ENCODE measurements at places on chromosomes 2 and 18.

GRCh38 chr2:70083344-70084156, 3.7 kb upstream of the PCBP1 start:
- DNase-seq, result no peak

- no peak for DNase-seq
Observed at GRCh38 chr2:161163440-161163839, 3.2 kb downstream of the TANK start.

DNA sequence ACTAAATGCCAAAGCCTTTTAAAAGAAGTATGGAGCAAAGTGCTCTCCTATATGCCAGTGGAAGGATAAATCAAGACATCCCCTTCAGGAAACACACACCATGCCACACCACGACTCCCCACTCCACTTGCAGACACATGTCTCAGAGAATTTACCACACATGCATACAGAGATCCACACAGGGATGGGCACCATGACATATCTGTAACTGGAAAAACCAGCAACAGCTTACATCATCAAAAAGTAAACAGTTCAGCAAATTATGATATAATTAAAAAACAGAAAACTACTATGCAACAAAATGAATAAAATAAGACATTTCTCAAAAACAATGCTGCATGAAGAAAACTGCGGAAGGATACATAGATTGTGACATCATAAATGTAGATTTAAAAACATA, 29.6 kb downstream of the RBMS1 start:
- no peak for DNase-seq

GRCh38 chr2:42233976-42234441, 64.9 kb downstream of the EML4 start:
- peak; percentile 22 for DNase-seq

GRCh38 chr18:56980151-56980550, 166.7 kb upstream of the BOD1L2 start:
- DNase-seq, result no peak

DNA sequence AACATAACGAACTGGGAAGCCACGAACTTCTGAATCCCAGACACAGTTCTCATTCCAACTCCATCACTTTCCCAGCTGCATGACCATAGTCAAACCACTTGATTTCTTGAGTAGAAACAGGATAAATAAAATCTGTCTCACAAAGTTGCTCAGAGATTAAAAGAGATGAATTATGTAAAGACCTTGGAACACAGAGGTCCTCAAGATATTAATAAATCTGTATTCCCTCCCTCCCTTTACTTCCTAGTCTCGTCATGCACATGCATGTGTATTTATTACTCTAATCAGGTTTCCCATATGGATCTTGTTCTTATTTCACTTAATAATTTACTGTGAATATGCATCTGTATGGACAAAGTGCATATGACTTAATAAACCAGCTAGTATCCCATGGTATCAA, 21.1 kb upstream of the CSRNP3 start:
- no peak for DNase-seq

GRCh38 chr18:11146238-11146946, 3.0 kb downstream of the PIEZO2 start:
- no peak for DNase-seq

- DNase-seq, result no peak
Observed at GRCh38 chr18:13379930-13380690, 161.6 kb downstream of the LDLRAD4 start.

- peak; percentile 52 for DNase-seq
Observed at GRCh38 chr2:238513346-238513745, 86.6 kb downstream of the ASB1 start.

- no peak for DNase-seq
Observed at GRCh38 chr18:11004294-11004693, 145.1 kb downstream of the PIEZO2 start.

GRCh38 chr2:59892398-59892797, 661.1 kb downstream of the BCL11A start:
- DNase-seq, result no peak

DNA sequence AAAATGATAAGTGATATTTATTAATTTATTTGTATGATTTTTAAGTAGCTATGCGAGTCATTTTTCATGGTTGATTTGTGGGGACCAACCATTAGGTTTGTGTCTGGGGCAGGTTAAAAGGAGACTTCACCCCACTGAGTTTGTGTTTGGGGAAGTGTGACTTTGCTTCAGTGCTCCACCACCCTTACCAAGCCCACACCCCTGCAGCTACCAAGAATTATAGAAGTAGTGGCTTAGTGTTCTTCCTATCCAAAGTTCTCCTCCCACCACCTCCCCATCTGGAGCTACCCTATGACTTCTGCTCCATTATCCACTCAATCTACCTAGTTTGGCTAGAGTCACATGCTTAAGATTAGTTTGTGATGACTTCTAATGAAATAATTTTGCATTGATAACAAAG, 182.1 kb upstream of the ZEB2 start:
- no peak for DNase-seq

DNA sequence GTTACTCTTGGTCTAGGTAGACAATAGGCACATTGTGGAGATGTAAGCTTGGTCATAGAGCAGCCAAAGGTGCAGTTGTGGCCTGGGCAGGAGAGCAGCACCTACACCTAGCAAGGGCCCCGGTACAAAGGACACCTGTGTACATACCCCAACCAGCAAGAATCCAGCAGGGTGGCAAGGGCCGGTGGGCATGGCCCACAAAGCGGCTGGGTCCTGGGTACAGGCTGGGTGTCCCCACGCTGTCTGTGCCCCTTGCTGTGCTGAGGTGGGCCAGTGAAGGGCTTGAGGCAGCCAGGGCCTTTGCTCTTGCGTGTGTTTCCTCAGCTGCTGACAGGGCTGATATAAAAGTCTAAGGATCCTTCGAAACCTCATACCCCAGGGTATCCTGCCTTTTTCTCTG, 501.8 kb downstream of the EIPR1 start:
- no peak for DNase-seq

DNA sequence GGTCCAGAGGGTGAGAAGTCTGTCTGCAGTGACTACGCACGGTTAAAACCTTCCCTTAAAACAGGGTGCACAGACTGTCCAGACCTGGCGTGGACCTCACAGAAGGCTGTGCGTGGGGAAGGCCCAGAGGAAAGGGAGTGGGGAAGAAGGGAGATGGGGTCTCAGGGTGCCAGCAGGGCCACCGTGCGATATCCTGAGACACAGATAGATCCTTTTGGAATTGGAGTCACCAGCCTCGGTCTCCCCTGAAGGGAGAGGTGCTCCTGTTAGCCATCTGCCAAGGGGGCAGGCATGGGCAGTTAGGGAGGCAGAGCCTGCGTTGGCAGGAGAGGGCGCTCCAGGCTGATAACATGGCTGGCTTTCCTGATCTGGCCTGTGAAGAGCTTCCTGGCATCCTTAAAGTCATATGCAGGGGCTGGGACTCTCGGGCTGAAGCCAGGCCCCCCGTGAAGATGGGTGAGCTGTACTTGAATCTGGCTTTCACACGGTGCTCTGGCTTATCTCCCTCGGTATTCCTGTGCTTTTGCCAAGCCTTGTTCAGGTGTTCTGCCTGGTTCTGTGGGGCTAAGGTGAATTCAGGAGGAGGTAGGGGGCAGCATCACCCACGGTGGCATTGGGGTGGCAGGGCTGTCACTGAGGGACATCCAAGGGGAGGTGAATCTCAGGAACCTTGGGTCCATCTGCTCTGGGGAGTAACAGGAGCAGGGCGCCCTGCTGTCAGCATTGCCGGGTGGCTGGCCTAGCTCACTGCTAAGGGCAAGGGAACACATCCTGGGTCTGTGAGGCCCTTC, 107.2 kb upstream of the SMAD2 start:
- no peak for DNase-seq

DNA sequence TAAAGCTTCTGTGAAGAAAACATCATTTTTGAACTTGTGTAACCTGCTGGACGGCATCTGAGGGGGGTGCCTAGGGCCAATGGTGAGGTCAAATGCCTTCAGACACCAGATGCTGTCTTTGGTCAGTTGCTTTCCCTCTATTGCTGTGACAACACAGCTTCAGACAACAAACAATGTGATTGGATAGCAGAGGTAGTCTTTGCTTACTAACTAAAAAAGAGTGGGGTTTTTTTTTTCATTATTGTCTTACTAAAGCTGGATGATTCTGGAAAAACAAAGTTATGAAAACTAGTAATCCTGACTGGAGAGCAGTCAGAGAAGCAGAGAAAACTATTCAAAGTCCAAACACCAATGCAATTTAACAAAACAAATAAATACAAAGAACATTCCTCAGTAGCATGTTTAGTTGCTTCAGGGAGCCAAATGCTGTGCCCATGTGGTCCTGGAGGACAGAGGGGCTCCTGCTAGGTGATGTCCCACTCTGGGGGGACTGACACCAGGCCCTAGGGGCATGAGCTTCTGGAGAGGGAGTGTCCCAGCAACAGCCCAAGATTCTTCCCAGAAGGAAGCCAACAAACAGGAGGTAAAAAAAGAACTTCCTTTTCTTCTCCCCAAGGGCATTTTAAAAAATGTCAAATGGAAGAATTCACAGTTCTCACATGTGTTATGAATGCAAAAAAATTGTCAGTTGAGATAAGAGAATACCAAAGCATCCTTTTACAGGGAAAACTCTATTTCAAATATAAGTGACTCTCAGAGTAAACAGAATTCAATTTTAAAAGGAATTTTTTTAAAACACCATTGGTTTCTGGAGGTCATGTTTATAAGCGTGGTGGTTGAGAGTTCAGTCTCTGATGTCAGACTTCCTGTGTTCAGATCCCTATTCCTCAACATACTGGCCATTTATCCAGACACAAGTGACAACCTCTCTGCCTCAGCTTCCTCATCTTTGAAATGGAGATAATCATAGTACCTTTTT, 181.1 kb upstream of the PGAP1 start:
- DNase-seq, result peak; percentile 34

DNA sequence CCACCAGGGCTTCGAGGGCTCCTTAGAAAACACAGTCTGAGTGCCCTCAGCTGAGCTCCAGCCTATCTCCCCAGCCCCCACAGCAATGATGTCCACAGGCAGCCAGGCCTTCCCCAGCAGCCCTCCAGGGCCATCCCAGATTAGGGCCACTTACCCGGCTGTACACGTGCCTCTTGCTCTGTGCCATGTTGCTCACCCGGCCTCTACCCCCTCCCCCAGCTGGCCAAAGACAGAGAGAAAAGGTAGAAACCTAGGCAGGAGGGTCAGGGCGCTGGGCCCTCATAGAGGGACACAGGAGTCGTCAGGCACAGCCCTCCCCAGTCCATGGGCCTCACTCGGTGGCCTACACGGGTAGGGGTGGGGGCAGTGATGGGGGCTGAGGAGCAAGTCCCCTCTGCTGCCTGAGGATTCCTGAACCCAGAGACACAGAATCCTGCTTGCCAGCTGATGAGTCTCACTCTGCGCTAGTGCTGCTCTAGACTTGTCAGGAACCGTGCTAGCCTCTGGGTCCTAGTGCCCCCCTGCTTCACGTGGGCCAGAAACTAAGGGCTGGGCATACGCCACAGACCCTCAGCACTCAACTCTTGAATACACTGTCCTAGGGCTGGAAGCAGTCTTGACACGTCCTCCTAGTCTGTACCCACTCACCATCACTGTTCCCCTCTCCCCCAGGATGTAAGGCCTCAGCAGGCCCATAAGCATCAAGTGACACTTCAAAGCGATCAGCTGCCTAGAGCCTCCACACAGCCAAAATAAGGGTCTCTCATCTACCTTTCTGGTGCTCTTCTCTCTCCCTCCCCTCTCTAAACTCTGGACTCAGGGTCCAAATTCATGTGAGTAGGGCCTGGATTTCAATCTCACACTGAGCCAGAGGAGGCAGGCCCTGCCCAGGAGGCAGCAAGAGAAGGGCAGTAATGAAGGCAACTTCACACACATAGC, at the start of gene DCTN1:
Gene DCTN1 (minus strand): TSS at position 461 of the 939 bp plus-strand sequence. CDS start 274 bp downstream, at position 187.
- DNase-seq, result peak; percentile 87

- DNase-seq, result peak; percentile 22
Observed at GRCh38 chr18:44792456-44793061, 111.9 kb downstream of the SETBP1 start.

- DNase-seq, result no peak
Observed at GRCh38 chr2:72415781-72416475, 268.3 kb upstream of the CYP26B1 start.

GRCh38 chr2:197777823-197778407, 7.2 kb downstream of the BOLL start:
- peak; percentile 19 for DNase-seq

GRCh38 chr2:185522472-185522871, 216.1 kb upstream of the FSIP2 start:
- DNase-seq, result no peak

GRCh38 chr18:22528291-22528690, 110.6 kb upstream of the CTAGE1 start:
- no peak for DNase-seq

DNA sequence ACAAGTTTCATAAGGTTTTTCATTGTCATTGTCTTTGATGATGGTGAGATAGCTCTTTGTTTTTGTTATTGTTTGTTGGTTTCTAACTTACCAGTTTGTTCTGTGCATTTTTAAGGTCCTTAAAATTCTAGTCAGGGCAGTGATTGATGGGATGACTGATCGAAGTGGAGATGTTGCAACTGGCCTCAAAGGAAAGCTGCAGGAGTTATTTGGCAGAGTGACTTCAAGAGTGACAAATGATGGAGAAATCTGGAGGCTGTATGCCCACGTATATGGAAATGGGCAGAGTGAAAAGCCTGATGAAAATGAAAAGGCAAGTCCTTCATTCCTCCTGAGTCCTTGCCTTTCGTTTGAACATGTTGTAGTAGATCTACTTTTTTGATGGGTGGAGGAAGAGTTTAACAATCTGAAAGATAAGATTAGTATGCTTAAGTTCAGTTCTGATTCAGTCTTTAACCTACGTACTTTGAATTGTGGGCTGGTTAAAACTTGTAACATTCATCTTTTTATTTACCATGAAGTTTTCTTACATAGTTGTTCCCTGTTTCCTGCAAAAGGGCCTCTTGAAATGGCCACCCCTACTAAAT, 135.8 kb upstream of the LTBP1 start:
- DNase-seq, result no peak

GRCh38 chr2:55103046-55103445, 52.8 kb upstream of the RTN4 start:
- DNase-seq, result no peak

- DNase-seq, result no peak
Observed at GRCh38 chr2:7034303-7034702, 117.1 kb downstream of the RNF144A start.

- DNase-seq, result no peak
Observed at GRCh38 chr2:62661263-62661635, 44.3 kb upstream of the EHBP1 start.

GRCh38 chr18:55073116-55073515, 113.9 kb upstream of the CCDC68 start:
- DNase-seq, result no peak

GRCh38 chr18:34299828-34300227, 75.1 kb upstream of the NOL4 start:
- no peak for DNase-seq

GRCh38 chr2:55062754-55063153, 12.5 kb upstream of the RTN4 start:
- no peak for DNase-seq

- no peak for DNase-seq
Observed at GRCh38 chr2:57204364-57204763, 842.2 kb upstream of the VRK2 start.

DNA sequence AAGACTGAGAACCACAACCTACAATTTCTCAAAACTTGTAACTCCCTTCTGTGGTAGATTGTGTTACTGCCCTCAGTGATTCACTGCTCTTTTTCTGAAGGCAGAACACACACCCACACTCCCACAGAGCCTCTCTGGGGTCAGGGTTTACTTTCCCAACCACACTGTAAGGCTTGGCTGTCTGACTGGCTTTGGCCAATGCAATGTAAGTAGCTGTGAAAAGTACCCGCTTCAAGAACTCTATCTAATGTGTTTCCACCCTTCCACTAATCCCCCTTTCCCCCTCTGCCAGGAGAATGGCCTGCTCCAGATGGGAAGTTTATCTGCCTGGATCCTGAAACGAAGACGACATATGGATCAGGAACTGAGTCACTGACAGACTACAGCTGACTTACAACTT, 222.7 kb downstream of the CDH2 start:
- DNase-seq, result no peak

Measured in hepatic stellate cell (primary cell).